ENCODE measurements at places on chromosomes 12 and 14. TPM values are rescaled to one million over a fixed set of nuclear protein-coding genes. Genes with fewer than 3 reads are reported as not detected.

DNA sequence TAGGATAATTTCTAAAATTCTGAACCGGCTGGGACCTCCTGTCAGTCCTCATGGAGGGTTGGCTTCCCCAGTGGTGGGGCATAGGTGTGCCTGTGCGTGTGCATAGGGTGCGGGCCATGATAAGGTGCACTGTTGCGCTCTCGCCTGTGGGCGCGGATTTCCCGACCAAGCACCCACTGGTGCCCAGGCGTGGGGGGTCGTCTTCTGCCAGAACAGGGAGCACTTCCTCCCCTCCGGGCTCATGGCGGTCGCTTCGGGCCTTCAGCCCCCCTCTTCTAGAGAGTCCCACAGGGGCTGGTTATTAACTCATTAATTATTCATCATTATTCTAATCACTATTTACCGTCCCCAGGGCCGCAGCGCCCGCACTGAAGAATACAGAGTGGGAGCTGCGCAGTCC, 2.8 kb downstream of the C1QL4 start:
- H3K4me1 ChIP-seq, result peaks cover 37% of the 10 kb centered on the region
- no peak for DNase-seq
- H3K4me3 ChIP-seq, result no peak overlapping the region
- no peaks in the 10 kb centered on the region for H3K36me3 ChIP-seq
- peaks cover 36% of the 10 kb centered on the region for H3K27me3 ChIP-seq

DNA sequence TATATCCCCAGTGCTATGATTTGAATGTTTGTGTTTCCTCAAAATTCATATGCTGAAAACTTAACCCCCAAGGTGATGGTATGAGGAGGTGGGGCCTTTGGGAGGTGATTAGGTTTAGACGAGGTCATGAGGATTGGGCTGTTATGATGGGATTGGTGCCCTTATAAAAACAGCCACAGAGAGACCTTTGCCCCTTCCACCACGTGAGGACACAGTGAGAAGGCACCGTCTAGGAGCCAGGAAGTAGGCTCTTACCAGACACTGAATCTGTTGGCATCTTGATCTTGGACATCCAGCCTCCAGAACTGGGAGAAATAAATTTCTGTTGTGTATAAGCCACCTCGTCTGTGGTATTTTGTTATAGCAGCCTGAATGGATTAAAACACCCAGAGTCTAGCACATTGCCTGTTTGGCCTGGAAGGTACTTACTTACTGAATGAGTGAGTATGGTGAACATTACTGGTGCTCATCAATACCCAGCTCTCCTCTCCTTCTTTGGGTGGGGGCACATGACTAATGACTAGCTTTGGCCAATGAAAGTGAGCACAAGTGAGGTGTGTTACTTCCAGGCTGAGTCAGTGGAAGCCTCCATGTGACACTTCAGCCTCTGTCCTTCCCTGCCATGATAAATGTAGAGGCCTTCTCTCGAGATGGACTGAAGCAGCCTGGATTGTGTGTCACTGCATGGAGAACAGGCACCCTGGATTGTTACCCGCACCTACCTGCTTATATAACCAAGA, 72.4 kb upstream of the CHST11 start:
- H3K27ac ChIP-seq, result no peak overlapping the region
- no peak overlapping the region for H3K4me3 ChIP-seq
- H3K4me1 ChIP-seq, result peaks cover 10% of the 10 kb centered on the region
- no peak for DNase-seq

The AICDA gene
- not detected for polyA plus RNA-seq

The PALS1 gene
- polyA plus RNA-seq, result 3.0 TPM

The TMEM229B gene
- 17.3 TPM for polyA plus RNA-seq

Data from naive thymus-derived CD8-positive, alpha-beta T cell (primary cell).